ENCODE measurements at places on chromosomes 13 and 19.

DNA sequence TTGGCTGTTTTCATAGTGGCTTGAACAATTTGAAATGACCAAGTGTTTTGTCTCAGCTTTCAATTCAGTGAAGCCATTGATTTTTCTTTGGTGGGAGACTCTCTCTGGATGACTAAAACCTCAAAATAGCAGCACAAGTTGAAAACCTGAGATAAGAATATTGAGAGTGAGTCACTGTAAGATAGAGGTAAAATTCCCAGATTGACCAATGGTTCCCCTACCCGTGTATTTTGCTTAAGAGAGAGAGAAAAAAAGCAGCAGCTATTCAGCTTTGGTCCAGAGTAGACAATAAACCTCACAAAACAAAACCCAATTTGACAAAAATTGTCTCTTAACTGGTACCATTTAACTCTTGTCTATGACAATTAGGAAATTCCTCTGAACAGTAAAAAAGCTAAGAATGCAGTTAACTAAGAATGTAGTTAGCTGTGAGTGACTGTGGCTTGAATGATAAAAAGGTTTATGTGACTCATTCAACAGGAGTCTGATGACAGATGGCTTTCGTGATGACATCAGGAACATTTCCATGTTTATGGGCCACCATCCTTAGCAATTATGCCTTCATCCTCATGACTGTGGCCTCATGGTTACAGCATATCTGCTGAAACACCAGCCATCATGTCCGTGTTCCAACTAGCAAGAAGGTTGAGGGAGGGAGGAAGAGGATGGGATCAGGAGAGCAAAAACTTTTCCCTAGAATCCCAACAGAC is 356.9 kb downstream of the NDFIP2 start:
- DNase-seq, result no peak

GRCh38 chr19:44517146-44517545 is 12.3 kb downstream of the CEACAM20 start:
- no peak for DNase-seq

- no peak for DNase-seq
These were observed 21.9 kb downstream of the ZSWIM4 start for GRCh38 chr19:13817018-13817614.

DNA sequence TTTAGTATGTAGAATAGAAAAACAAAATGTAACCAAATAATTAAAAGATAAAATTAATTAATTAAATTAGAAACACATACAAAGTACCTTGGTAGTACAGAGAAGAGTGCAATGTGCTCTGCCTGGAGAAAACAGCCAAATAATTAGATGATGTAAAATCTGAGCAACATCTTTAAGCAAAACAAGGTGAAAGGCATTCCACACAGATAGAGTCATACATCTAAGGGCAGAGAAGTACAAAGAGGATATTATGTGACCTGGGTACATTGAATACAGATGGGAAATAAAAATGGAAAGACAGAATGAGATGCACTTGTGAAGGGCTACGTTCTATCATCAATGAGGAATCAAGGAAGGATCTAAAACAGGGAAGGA is 25.2 kb upstream of the FNDC3A start:
- DNase-seq, result no peak
